Muscle of arm (tissue), 14 donors: ENCODE measurements at places on chromosomes 11 and 22. TPM values are rescaled to one million over a fixed set of nuclear protein-coding genes. Genes with fewer than 3 reads are reported as not detected.

The CEND1 gene
- polyA plus RNA-seq = 0.31 TPM

The FREY1 gene
- polyA plus RNA-seq = 0.57 TPM

The EPS8L2 gene
- 37.2 TPM for polyA plus RNA-seq

- DNase-seq = no peak
These were observed 56.0 kb upstream of the PTH start for GRCh38 chr11:13551834-13552233.

The GLYATL2 gene
- polyA plus RNA-seq = 1.5 TPM

The DDX25 gene
- 0.67 TPM for polyA plus RNA-seq

DNA sequence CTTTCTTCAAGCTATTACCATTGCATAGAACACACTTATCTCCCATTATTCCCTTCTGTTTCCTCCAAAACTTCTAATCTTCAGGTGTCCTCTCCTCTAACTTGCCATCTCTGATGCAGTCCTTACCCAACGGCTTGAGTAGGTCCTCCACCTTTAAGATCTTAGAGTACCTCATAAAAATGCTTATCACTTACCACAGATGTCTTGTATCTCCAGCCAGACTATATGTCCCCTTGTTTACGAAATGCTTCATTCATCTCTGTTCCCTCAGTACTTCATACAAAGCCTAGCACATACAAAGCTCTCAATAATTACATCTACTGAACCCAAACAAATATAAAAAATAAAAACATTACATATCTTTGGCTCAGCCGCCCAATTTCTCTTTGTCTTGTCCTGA is 49.2 kb downstream of the PAK1 start:
- no peak for DNase-seq

GRCh38 chr11:134987223-134987768 is 575.3 kb upstream of the B3GAT1 start:
- DNase-seq = no peak

DNA sequence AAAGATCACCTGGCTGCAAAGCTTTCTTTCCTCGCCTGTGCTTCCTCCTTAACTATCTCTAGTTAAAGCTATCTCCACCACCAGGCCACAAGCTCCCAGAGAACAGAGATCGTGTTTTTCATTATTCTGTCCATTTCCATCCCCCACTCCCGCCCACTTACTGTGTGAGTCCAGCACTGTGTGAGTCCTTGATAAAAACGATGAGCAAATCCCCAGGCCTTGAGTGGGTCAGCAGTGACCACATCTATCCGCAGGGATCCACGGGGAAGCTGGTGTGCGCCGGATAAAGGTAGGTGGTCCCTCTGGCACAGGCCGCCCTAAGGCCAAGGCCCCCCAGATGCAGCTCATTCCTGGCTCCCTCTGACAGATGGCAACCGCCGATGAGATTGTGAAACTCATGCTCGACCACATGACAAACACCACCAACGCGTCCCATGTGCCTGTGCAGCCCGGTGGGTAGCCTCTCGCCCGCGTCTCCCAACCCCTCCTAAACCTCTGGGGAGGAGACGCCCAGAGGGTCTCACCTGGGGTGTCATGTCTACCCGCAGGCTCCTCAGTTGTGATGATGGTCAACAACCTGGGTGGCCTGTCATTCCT is 9.3 kb downstream of the TKFC start:
- no peak for DNase-seq

- DNase-seq = no peak
These were observed 13.5 kb downstream of the TXN2 start for GRCh38 chr22:36467946-36468345.

The CD3E gene
- not detected for polyA plus RNA-seq

GRCh38 chr11:120097721-120098385 is 40.1 kb downstream of the TRIM29 start:
- DNase-seq = no peak

GRCh38 chr11:70756341-70756740 is 358.0 kb downstream of the CTTN start:
- no peak for DNase-seq

GRCh38 chr11:84914511-84914910 is 712.6 kb downstream of the DLG2 start:
- no peak for DNase-seq

DNA sequence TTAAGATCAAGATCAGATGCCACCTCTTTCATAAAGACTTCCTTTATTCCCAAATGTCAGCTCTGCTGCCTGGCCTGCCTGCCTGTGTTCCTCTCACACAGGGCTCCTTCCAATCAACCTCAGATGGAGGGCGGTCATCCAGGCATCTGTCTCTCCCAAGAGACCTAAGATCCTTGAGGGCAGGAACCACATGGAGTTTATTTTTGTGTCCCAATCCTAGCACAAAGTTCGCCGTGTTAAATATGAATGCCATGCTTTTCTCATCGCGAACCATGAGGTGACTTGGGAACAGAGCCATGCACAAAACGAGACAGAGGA is 72.7 kb upstream of the ARFGAP3 start:
- DNase-seq = no peak

- no peak for DNase-seq
These were observed at the start of gene HOATZ for GRCh38 chr11:111514216-111515031. Gene HOATZ (plus strand): TSS chr11:111514778. CDS start chr11:111514785, 7 bp downstream.

GRCh38 chr11:76236092-76236999 is 30.0 kb upstream of the WNT11 start:
- no peak for DNase-seq

DNA sequence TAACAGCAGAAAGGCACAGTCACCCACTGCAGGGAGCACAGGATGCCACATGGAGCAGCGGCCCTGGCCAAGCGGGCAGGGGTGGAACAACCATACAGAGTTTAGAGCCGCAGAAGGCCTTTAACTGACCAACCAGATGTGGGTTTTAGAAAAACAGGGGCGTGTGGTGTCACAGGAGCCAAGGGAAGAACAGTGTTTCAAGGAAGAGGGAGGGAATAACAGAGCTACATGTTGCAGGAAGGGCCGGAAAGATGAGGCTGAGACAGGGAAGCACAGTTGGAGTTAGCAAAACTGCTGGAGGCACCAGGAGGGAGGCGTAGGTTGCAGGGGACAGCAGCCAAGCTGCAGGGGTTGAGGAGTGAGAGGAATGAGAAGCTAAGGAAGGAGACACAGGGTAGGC is 7.8 kb upstream of the NAA40 start:
- no peak for DNase-seq

DNA sequence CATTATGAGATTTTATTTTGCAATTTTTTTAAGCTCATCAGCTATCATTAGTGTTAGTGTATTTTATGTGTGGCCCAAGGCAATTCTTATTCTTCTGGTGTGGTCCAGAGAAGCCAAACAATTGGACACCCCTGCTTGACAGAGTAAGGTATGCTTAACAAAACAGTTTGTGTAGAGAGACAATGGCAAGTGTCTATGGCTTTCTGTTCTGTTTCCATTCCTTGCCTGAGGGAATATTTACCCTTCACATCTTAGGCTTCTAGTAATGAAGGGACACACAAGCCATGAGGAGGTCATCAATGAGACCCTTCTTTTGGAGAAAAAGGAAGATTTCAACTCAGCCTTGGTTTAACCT is 1278.4 kb upstream of the TENM4 start:
- no peak for DNase-seq

GRCh38 chr22:44362249-44363012 is 49.7 kb upstream of the SHISAL1 start:
- DNase-seq = no peak

DNA sequence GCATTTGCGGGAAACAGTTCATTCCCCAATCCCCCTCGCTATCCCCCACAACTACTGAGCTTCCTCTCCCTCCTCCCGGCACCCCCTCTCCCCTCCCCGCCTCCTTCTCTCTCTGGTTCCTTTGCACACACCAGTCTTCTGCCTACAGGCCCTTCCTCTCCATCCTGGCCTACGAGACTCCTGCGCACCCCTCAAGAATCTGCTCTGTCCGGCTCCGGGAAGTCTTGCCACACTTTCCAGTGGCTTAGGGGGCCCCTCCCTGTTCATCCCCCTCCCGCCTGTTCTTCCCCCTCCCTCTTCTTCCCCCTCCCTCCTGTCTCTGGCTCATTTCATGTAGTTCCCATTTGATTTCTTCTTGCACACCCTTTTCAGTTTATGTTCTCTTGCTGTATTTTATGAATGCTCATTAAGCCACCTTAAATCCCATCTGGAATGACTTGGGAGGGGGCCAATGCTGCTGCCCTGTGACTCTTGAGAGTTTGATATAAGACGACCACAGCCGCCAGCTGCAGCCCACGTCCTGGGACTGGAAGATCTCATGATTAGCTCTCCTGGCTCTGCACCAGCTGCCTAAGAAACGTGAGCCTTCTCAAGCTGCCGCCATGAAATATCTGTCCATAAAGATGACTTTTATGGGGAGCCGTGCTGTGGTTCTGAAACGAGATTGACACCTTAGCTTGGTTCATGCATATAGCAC is 50.9 kb downstream of the RPS6KA4 start:
- peak; percentile 23 for DNase-seq

The CTR9 gene
- polyA plus RNA-seq = 36.2 TPM

The LYVE1 gene
- polyA plus RNA-seq = 85.3 TPM

DNA sequence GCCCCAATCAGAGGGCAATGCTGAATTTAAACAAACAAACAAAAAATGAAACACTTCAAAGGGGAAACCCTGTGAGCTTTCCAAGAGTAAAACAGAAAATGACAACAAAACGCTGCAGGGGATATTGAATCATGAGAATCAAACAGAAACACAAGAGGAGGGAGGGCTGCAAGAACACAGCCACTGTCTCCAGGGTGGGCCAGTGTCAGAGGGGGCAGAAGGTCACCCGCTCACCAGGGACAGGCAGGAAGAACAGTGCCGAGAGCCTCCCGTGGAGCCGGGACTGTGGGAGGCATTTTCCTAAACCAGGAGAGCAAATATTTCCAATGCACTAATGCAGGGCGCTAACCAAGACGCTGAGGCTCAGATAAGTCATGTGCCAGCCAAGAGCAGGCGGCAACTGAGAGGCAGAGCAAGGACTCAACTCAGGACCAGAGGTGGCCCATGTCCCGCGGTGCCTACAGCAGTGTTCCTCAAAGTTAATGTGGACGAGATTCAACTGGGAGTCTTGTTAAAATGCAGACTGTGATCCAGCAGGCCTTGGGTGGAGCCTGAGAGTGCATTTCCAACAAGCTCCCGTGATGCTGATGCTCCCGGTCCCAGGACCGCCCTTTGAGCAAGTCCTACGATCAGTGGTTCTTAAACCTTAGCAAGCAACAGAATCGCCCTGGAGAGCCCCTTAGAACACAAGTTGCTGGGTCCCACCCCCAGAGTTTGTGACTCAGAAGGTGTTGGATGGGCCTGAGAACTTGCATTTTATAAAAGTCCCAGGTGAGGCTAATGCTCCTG is 197.2 kb downstream of the TENM4 start:
- no peak for DNase-seq

GRCh38 chr11:113593698-113594308 is 112.3 kb downstream of the TMPRSS5 start:
- no peak for DNase-seq

DNA sequence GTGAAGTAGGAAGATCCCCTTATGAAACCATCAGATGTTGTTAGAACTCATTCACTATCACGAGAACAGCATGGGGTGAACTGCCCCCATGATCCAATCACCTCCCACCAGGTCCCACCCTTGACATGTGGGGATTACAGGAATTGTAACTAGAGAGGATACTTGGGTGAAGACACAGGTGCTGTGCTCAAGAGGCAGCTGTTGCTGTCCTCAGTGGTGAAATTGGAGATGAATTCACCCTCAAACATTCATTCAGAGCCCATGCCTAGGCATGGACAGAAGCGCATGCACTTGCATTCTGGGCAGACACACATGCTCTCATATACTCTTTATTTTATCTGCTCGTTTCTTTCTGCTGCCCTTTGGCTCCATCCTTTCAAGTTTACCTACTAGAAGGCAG is 385.0 kb downstream of the INSC start:
- no peak for DNase-seq

DNA sequence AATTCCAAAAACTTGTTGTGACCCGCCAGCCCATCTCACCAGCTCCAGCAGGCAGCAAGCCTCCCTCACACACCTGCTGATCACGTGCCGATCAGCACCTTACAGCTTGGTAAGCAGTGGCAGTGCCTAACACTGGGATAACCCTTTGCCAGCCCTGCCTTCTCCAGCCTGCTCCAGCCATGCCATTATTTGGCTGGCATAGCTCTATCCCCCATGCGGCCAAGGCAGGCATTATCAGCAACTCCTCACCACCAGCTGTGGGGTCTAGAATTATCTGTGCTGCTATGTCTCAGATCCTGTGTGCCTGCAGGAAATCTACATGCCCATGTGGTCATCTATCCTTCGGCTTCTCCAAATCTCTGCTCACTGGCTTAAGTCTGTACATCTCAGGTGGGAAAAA is 215.0 kb downstream of the ST3GAL4 start:
- DNase-seq = no peak

GRCh38 chr22:39718921-39719475 is 148.4 kb downstream of the CACNA1I start:
- DNase-seq = no peak

GRCh38 chr11:2694495-2694894 is 5.3 kb downstream of the KCNQ1OT1 start:
- no peak for DNase-seq
